GM18507 (cell line): ENCODE measurements at places on chromosomes 2 and 18.

GRCh38 chr2:17813742-17814473, 2.4 kb upstream of the MSGN1 start:
- DNase-seq: peak; percentile 58

GRCh38 chr2:132373391-132374135, 43.0 kb upstream of the GPR39 start:
- no peak for DNase-seq

GRCh38 chr18:79736230-79736629, 56.6 kb downstream of the CTDP1 start:
- DNase-seq: no peak

- DNase-seq: no peak
Observed at GRCh38 chr2:29238497-29238896, 123.3 kb downstream of the CLIP4 start.

DNA sequence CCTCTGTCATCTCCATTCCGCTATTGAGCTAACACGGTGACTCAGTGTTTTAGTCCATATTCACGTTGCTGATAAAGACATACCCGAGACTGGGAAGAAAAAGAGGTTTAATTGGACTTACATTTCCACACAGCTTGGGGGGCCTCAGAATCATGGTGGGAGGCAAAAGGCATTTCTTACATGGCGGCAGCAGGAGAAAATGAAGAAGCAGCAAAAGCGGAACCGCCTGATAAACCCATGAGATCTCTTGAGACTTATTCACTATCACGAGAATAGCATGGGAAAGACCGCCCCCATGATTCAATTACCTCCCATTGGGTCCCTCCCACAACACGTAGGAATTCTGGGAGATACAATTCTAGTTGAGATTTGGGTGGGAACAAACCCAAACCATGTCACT, 22.6 kb upstream of the CXXC1 start:
- DNase-seq: no peak

- DNase-seq: no peak
Observed at GRCh38 chr2:180443888-180444287, 436.8 kb upstream of the CWC22 start.
